Pancreas (tissue), 10 donors: ENCODE measurements at places on chromosomes 4 and X. TPM values are rescaled to one million over a fixed set of nuclear protein-coding genes. Genes with fewer than 3 reads are reported as not detected.

PAGE1 gene
- polyA plus RNA-seq = not detected

ATP5ME gene
- polyA plus RNA-seq = 310 TPM

DIAPH2 gene
- 3.3 TPM for polyA plus RNA-seq

IL2 gene
- polyA plus RNA-seq = not detected

SLC25A6 gene
- polyA plus RNA-seq = 208 TPM
